Neural crest cell (in vitro differentiated cells): ENCODE measurements at places on chromosomes 2 and 18. TPM values are rescaled to one million over a fixed set of nuclear protein-coding genes. Genes with fewer than 3 reads are reported as not detected.

GRCh38 chr2:129192841-129193253 lies 786.6 kb upstream of the RAB6C start:
- H3K27me3 ChIP-seq: no peaks in the 10 kb centered on the region
- no peak overlapping the region for H3K27ac ChIP-seq
- peaks cover 24% of the 10 kb centered on the region for H3K4me1 ChIP-seq
- H3K36me3 ChIP-seq: no peaks in the 10 kb centered on the region
- no peak overlapping the region for H3K4me3 ChIP-seq
- DNase-seq: no peak

DNA sequence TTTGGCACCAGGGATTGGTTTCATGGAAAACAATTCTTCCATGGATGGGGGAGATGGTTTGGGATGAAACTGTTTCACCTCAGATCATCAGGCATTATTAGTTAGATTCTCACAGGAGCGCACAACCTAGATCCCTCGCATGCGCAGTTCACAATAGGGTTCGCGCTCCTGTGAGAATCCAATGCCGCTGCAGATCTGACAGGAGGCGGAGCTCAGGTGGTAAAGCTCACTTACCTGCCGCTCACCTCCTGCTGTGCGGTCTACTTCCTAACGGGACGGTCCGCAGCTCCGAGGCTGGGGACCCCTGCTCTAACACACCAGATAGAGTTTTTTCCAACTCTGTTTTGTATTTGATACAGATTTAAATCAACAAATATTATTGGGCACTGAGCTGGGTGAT lies 286.5 kb downstream of the MTX2 start:
- peaks cover 11% of the 10 kb centered on the region for H3K4me1 ChIP-seq
- H3K4me3 ChIP-seq: no peak overlapping the region
- H3K27me3 ChIP-seq: peaks cover 78% of the 10 kb centered on the region
- no peak for DNase-seq
- no peak overlapping the region for H3K27ac ChIP-seq

ST6GAL2 gene
- total RNA-seq: 8.1 and 9.7 TPM in 2 replicates

TBR1 gene
- total RNA-seq: 0.05 and 0.09 TPM in 2 replicates

DNA sequence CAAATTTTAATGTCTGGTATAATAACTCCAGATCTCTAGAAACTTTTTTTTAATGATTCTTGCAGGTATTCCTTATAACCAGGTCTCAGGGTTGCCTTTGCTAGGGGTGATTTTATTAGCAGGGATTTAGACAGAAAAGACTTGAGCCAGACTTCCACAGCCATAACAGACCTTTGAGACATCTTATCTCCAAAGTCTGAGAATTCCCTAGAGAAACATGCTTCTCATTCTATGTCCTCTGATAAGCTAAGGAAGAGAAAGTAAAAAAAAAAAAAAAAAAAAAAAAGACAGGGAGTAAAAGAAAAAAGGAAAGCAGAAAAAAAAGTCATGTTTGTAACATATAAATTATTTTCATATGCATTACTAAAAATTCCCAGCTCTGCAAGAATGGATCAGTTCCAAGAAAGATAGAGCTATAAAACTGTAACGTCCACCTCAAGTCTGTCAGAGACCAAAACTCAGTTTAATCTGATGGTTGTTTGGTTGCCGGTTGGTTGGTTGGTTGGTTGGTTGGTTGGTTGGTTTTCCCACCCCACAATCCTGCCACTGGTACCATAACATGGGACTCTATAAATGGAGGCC lies 153.8 kb downstream of the COL6A3 start:
- no peak for DNase-seq
- no peak overlapping the region for H3K27ac ChIP-seq
- H3K27me3 ChIP-seq: no peaks in the 10 kb centered on the region
- H3K4me3 ChIP-seq: no peak overlapping the region
- no peaks in the 10 kb centered on the region for H3K4me1 ChIP-seq
